ENCODE measurements at places on chromosomes 13 and 19.

- no peak for DNase-seq
These were observed 83.9 kb upstream of the SPATA13 start for GRCh38 chr13:24076636-24077035.

- DNase-seq: no peak
These were observed 22.8 kb downstream of the HIF3A start for GRCh38 chr19:46319613-46320012.

DNA sequence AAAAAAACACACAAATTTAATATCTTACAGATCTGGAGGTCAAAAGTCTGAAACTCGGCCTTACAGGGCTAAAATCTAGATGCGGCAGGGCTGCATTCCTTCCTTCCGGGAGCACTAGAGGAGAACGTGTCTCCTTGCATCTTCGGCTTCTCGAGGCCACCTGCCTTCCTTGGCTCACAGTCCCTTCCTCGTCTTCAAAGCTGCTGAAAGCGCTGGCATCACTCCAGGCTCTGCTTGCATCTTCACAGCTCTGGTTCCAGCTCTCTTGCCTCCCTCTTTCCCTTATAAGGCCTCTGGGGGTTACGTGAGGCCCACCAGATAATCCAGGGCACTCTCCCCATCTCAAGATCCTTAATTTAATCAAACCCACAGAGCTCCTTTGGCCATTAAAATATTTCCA is 10.5 kb downstream of the XRCC1 start:
- DNase-seq: no peak

DNA sequence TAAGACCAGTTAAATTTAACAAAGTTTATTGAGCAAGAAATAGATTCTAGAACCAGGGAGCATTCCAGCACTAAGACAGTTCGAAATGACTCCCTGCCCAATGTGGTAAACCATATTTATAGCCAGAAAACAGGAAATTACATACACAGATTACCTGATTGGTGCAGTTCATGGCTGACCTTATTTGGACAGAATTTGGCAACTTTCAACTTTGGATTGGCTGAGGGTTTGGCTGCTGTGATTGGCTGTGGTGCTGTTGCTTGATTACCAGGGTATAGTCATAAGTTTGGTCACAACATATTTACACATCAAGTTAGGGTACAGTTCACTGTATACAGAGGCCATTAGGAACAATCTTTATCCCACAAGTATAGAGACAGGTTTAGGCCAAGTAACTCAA is 984.8 kb upstream of the MIR17HG start:
- no peak for DNase-seq

GRCh38 chr19:32311371-32311770 is 34.0 kb upstream of the ZNF507 start:
- DNase-seq: no peak

DNA sequence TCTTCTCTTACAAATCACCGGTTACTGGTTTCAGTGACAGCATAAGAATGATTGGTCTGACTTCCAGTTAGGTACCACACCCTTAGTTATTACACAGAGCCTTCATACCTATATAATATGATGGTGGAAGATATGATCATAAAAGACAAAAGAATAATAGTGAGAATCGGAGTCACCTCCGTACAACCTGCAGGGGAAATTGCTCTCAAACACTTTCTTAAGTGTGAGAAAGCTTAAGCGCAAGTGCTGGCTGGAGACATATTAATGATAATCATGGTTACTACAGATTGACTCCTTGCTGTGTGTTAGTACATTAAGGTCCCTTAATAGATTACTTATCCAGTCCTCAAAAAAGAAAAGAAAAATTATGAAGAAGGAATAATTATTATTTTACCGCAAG is 1.8 kb upstream of the LHFPL6 start:
- DNase-seq: no peak

- DNase-seq: no peak
These were observed 881.1 kb downstream of the PCDH9 start for GRCh38 chr13:66348745-66349690.

DNA sequence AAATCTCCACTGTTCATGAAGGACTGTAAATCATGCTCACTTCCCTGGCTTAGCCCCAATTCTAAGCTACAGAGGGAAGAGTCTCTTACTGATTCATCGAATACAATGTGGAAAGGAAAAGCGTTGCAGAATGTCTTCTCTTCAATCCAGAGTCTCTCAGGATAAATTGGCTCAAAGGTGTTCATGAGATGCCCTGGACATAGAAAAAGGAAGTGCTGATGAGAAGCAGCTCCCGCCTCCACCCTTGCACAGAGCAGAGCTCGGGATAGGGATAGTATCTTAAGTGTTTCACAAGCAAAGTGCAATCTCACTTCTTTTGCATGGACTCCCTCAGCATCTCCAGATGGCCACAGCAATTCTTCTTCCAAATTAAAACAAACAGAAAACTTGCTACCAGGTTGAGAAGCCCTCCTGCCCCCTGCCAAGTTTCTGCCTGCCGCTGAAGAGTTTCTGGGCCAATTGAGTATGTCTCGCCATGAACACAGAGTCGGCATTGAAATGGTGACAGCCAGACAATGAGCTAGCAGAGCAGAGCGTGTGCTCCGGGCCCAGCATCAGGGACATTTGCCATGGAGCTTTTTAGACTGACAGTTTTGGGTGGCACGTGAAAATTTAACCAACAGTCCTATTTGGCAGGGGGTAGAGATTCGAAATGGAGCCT is 85.7 kb downstream of the C13orf42 start:
- DNase-seq: no peak

DNA sequence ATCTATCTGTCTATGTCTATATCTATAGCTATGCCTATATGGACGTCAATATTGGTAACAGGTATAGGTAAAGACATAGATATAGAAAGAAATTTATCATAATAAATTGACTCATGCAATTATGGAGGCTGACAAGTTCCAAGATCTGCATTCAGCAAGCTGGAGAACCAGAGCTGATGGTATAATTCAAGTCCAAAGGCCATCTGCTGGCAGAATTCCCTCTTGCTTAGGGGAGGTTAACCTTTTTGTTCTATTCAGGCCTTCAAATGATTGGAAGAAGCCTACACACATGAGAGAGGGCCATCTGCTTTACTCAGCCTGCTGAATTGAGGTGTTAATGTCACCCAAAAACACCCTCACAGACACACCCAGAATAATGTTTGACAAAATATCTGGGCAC is 10.8 kb downstream of the RASL11A start:
- DNase-seq: no peak

Measured in GDM1 (cell line).